Myometrial cell (primary cell): ENCODE measurements at places on chromosomes 11 and 22. TPM values are rescaled to one million over a fixed set of nuclear protein-coding genes. Genes with fewer than 3 reads are reported as not detected.

Gene DDX17
- 139 and 161 TPM in 2 replicates for total RNA-seq

Gene CD248
- total RNA-seq: 93.4 and 98.0 TPM in 2 replicates

Gene PRRG4
- under 0.01 and 0.18 TPM in 2 replicates for total RNA-seq

Gene DEPDC5
- 8.4 and 11.7 TPM in 2 replicates for total RNA-seq

Gene ENTHD1
- total RNA-seq: not detected in 2 replicates

Gene SCO2
- total RNA-seq: 0.58 and 1.4 TPM in 2 replicates

Gene SCGB1C1
- not detected in 2 replicates for total RNA-seq

Gene PTPN5
- total RNA-seq: not detected in 2 replicates

Gene ZNF408
- total RNA-seq: 9.2 and 11.2 TPM in 2 replicates

Gene SCGB2A2
- total RNA-seq: not detected in 2 replicates

Gene OR4C46
- not detected in 2 replicates for total RNA-seq

Gene KDM4D
- 0.53 and 0.58 TPM in 2 replicates for total RNA-seq

Gene VPREB1
- total RNA-seq: not detected in 2 replicates

Gene OR51E2
- under 0.01 TPM in 1 of 2 replicates, not detected in the other for total RNA-seq

Gene CARD18
- total RNA-seq: not detected in 2 replicates

Gene USP2
- under 0.01 and 0.89 TPM in 2 replicates for total RNA-seq

Gene OTOG
- not detected in 2 replicates for total RNA-seq

Gene BANF1
- total RNA-seq: 111 and 138 TPM in 2 replicates

Gene P2RX6
- 1.2 TPM in 1 of 2 replicates, not detected in the other for total RNA-seq

Gene NUP160
- total RNA-seq: 10.1 and 17.4 TPM in 2 replicates

Gene MUC6
- total RNA-seq: not detected in 2 replicates

Gene PYGM
- total RNA-seq: 0.18 and 1.2 TPM in 2 replicates

Gene APOA4
- total RNA-seq: not detected in 2 replicates

Gene KLHL35
- 0.29 and 1.8 TPM in 2 replicates for total RNA-seq

Gene FXYD6
- total RNA-seq: not detected in 2 replicates

Gene SLC22A12
- total RNA-seq: not detected in 2 replicates

Gene ASRGL1
- not detected in 2 replicates for total RNA-seq

Gene BDNF
- 2.0 and 3.7 TPM in 2 replicates for total RNA-seq

Gene CYTH4
- total RNA-seq: 0.53 and 1.2 TPM in 2 replicates

Gene SEC14L2
- total RNA-seq: 30.8 and 47.3 TPM in 2 replicates

Gene SLC35F2
- total RNA-seq: 20.5 and 22.3 TPM in 2 replicates

Gene SLC5A1
- not detected in 2 replicates for total RNA-seq

Gene RCOR2
- 1.7 and 3.0 TPM in 2 replicates for total RNA-seq

Gene CHADL
- total RNA-seq: 0.29 and 0.89 TPM in 2 replicates

Gene TRIM48
- not detected in 2 replicates for total RNA-seq

Gene ZDHHC13
- 13.8 and 17.2 TPM in 2 replicates for total RNA-seq
